ENCODE measurements at places on chromosomes 13 and 19.

DNA sequence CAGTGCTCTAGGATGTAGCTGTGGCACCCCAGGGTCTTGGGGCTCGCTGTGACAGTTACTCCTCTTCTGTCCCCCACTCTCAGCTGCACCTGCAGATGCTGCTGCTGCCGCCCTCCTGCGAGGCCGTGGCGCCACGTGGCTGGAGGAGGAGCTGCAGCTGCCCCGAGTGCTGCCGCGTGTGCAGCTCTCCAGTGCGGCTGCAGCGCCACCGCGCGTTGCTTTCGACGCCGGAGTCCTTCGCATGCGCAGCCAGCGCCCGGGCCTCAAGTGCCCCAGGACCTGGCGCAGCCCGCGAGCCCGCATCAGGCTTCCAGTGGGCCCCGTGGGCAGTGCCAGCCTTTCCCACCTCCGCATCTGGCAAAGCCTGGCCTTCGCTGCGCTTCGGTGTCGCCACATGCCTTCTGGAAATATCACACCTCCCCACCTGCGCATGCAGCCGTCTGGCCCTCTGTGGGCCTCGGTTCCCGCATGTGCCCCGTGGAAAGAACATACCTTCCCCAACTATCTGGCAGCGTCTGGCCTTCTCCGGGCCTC lies 692 bp upstream of the ZNF580 start:
- DNase-seq: no peak

DNA sequence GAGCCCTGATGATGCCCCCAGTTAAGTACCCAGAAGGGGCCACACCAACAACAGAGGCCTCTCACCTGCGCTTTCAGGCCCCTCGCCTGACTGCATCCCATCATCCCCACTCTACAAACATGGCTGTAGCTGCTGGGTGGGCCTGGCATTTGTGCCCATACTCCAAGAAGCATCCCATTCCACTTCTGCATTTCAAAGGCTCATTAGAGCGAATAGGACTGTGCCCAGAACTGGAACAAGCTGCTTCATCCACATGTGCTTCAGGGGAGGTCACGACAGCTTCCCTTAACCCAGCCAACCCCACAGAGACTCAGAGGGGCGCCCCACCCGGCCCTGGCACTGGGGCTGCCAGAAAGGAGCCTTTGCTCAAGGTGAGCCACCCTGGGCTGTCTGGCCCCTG lies 156.9 kb downstream of the SIPA1L3 start:
- no peak for DNase-seq

GRCh38 chr13:33316890-33317289 lies 31.3 kb upstream of the STARD13 start:
- DNase-seq: no peak

DNA sequence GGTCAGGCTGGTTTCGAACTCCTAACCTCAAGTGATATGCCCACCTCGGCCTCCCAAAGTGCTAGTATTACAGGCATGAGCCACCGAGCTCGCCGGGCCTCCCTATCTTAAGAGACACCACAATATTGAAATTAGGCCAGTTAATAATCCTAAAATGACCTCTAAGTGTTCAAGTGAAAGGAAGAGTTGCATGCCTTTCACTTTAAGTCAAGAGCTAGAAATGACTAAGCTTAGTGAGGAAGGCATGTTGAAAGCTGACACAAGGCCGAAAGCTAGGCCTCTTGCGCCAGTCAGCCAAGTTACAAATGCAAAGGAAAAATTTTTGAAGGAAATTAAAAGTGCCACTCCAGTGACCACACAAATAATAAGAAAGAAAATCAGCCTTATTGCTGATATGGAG lies 144.5 kb upstream of the FNDC3A start:
- DNase-seq: no peak

- DNase-seq: no peak
These were observed 37.4 kb downstream of the SCGB2B2 start for GRCh38 chr19:34639491-34640085.

- DNase-seq: no peak
These were observed 19.3 kb downstream of the PALM start for GRCh38 chr19:728011-728410.

GRCh38 chr19:36577271-36577996 lies 4.3 kb upstream of the ZNF529 start:
- no peak for DNase-seq

- no peak for DNase-seq
These were observed 10.7 kb upstream of the FPR3 start for GRCh38 chr19:51784109-51784785.

DNA sequence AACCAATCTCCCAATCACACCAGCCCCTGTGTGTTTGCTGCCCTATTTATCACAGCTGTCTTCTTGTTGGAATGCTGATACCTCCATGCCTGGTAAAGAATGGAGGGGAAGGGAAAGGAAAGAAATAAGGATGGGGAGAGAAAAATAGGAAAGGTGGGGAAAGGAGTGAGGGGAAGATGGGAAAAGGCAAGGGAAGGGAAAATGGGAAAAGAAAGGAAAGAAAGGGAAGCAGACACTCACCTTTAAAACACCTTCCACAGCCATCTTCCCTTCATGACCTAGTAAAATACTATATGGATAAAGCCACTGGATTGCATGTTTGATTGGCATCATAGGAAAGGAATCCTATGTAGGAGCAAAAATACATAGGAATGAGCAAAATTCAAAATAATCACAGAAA lies 77.8 kb downstream of the VWA8 start:
- no peak for DNase-seq

- no peak for DNase-seq
These were observed 314.2 kb downstream of the DLEU7 start for GRCh38 chr13:50529154-50529882.

GRCh38 chr19:16627193-16627927 lies 644 bp downstream of the MED26 start:
- DNase-seq: no peak

DNA sequence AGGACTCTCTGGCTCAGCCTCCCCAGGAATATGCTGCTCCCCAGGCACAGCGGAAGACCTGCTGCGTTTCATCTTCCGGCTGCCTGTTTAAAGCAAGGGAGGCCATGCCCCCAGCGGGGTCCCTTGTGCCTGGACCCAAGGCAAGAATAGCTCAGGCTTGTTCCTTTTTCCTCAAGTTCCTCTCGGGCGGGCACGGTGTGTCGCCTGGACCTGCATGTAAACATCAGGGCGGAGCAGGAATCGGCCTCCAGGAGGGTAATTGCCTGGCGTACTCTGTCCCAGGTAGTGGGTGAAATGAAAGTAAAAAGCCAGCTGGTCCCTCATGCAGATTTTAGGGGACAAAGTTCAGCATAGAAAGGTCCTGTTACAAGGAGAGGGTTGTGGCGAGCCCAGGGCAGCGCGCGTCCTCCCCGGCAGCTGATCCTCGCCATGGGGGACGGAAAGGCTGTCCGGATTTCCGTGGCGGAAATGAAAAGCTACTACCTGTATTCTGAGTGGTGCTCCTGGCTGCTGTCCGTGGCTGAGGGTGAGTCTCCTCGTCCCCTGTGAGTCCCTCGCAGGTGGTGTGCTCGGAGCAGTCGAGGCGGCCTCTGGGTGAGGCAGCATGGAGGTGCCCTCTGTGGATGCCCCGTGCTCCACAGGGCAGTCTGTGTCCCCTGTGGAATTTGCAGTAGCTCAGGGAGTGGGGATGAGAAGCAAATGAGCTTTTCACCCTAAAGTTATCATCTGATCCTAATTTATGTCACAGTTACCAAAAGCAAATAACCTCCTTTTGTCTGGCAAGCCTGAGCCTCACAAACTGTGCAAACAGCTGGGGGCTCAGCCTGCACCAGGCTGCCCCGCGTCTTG lies 16.2 kb downstream of the MCF2L start:
- DNase-seq: no peak

GRCh38 chr19:17721821-17722220 lies 2.5 kb downstream of the MAP1S start:
- DNase-seq: no peak

DNA sequence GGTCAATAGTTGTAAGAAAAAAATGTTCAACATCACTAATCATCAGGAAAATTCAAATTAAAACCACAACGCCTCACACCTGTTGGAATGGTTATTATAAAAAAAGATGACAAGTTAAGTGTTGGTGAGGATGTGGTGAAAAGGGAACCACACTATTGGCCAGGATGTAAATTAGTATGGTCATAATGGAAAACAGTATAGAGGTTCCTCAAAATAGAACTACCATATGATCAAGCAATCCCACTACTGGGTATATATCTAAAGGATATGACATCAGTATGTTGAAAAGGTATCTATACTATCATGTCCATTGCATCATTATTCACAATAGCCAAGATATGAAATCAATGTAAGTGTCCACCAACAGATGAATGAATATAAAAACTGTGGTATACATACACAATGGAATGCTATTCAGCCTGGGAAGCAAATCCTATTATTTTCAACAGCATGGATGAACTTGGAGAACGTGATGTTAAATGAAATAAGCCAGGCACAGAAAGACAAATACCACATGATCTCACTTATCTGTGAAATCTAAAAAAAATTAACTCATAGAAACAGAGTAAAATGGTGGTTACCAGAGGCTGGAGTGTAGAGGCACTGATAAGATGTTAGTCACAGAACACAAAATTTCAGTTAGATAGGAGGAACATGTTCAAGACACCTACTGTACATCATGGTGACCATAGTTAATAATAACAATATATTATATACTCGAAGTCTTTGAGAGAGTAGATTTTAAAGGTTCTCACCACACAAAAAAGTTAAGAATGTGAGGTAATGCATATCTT lies 56.6 kb downstream of the TBC1D4 start:
- DNase-seq: no peak

DNA sequence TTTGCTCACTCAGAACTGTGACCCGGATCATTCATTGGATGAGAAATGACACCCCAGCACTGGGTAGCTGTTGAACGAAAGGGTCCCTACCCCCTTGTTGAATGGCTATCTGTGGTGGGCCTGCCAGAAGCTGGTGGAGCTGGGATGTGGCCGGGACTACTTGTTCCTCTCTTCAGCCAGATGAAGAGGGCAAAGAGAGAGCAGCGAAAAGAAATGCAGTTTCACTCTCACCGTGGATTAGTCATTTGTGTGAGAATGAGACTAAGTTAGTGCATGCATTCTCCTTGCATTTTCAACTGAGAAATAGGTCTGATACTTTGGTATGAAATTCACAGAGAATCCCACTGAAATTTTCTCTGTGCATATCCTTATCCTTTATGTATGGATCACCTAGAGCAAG lies 553.1 kb downstream of the IRS2 start:
- DNase-seq: no peak

DNA sequence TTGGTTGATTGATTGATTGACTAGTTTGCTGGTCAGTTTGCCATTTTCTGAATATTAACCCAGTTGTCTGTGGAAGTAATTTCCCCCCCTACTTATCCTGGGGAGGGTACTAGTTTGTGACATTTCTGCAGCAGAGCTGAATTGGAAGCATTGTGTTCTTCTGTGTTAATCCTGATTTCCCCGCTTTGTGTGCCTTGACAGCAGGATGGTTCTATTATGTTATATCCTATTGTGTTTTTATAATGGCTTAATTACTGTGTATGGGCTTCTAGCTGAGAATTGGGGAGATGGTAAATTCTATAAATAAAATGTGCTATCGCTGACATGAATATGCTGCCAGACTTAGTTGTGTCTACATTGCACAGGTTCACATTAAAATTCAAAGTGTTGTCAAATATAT lies 499.7 kb downstream of the COG6 start:
- DNase-seq: no peak

DNA sequence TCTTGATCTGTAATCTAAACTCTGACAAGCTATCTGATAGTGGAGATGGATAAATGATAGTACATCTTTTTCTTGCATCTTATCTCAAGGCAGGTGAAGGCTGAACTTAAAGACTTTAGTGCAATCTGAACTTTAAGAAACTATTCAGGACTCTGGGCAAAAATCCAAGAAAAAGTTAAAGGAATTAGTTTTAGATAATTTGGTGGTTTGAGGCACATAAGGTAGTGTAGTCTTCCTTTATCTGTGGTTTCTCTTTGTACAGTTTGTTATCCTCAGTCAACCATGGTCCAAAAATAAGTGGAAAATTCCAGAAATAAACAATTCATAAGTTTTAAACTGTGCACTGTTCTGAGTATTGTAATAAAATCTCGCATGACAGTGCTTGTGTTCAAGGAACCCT lies 172.9 kb downstream of the UGGT2 start:
- DNase-seq: no peak

- no peak for DNase-seq
These were observed 321.2 kb downstream of the DIAPH3 start for GRCh38 chr13:59842507-59842906.

DNA sequence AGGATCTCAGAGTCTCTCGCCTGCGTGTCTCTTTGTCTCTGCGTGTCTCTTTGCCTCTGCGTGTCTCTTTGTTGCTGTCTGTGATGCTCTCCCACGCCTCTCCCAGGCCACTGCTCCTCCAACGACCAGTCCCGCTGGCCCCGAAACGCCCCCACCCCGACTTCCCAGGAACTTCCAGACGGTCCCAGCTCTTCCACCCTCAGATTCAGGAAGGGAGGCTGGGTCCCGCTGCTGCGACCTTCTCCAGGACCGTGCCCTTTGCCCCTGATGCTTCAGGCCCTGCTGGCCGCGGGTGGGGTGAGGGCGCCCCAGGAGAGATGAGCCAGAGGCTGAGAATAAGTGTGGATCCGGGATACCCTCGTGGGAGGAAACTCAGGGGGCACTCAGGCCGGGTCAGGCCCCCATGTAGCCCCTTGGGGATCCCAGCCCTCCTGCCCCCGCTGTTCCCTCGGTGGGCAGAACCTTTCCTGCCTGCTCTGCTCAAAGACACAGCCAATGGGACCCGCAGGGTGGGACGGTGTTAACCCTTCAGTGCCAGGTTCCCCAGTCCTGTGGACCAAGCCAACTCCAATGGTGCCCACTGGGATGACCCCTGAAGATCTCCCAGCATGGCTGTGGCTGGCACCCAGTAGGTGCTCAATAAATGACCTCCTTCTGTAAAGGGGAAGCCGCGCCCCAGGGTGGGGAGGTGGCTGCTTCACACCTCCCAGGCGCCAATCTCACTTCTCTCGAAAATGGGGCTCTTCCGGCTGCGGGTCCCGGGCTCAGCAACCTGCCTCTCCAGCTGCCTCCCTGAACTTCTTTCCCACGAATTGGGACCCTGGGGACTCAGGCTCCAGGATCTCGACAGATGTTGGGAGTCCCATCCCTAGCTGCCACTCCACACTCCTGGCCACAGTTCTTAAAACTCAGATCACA lies 1.5 kb upstream of the S1PR5 start:
- DNase-seq: peak; percentile 75

- DNase-seq: peak; percentile 100
These were observed at the start of gene HNRNPL for GRCh38 chr19:38849860-38850435. Gene HNRNPL (minus strand): TSS chr19:38849986. CDS start chr19:38849966, 20 bp downstream.

Measured in natural killer cell treated with Interleukin-12 subunit alpha and Interleukin-12 subunit beta and Interleukin-15 and Interleukin-18, amount 100 ng/mL, for 72 hours (primary cell).